ENCODE measurements at places on chromosomes 11 and 22.

GRCh38 chr11:47593934-47594855, at the start of gene C1QTNF4:
TSS of gene C1QTNF4 (minus strand) at chr11:47594411. CDS start at chr11:47590810, 3,601 bp downstream.
- no peak for DNase-seq

DNA sequence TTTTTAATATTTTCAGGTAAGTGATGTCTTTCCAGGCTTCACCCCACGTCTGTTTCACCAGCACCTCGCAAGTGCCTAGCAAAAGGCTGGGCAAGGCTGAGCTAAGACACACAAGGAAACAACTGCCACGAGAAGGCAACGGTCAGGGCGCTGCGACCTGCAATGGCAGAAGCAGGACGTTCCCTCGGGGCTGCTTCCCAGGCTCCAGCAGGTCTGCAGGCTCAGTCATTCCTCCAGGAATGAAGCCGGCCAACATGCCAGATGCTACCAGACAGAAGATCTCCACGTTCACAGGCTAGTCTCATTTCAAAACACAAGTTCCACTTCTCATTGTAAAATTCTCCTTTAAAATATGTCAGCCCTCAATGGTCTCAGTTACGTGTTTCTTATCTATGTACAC, 45.5 kb downstream of the CELSR1 start:
- DNase-seq, result peak; percentile 62

DNA sequence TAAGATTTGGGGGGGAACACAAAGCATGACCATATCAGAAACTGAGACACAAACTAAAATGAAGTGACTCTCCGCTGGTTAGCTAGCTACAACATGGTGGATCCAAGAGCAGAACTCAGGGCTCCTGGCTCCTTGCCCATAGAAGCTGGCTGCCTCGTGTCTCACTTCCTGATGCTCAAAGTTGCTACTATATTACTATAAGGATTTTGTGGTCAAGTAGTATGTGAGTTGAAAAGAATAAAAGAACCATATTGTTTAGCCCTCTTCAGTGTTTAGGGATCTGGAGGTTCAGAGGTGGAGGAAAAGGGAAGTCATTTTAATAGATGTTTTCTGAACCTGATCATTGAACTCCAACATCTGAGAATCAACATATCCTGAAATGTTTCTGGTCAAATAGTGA, 16.9 kb upstream of the SIK2 start:
- no peak for DNase-seq

- no peak for DNase-seq
These were observed 36.5 kb downstream of the MADD start for GRCh38 chr11:47306484-47306844.

DNA sequence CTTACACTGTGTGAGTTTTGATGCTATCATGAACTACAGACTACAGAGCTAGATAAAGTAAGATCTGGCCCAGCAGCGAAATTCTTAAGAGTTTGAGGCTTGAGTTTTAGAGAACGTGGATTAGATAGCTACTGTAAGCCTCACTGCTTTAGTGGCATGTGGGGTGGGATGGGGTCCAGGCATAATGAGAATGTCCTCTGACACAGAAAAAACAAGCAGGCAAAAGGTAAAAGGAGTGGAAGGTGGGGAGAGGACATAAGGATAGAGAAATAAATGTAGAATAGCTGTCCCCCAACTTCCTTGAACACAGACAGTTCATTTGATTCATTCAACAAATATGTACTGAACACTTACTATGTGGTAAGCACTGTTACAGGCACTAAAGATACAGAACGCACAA, 324.5 kb upstream of the PITPNB start:
- no peak for DNase-seq

DNA sequence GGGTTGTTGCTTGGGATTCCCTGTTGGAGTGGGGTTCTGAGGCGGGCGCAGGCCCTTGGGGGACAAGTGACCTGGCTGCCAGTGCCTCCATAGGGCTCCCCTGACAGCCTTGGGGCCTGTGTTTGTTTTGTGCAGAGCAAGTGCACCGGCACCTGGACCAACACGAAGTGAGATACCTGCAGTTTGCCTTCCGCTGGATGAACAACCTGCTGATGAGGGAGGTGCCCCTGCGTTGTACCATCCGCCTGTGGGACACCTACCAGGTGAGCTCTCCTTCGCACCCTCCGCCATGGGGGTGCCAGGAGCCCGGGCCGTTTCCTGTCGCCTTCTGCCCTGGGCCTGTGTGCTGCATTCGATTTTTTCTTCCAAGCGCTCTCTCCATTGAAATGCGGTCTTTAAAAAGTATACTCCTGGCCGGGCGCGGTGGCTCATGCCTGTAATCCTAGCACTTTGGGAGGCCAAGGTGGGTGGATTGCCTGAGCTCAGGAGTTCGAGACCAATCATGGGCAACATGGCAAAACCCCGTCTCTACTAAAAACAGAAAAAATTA, 274.6 kb downstream of the TBC1D22A start:
- no peak for DNase-seq

DNA sequence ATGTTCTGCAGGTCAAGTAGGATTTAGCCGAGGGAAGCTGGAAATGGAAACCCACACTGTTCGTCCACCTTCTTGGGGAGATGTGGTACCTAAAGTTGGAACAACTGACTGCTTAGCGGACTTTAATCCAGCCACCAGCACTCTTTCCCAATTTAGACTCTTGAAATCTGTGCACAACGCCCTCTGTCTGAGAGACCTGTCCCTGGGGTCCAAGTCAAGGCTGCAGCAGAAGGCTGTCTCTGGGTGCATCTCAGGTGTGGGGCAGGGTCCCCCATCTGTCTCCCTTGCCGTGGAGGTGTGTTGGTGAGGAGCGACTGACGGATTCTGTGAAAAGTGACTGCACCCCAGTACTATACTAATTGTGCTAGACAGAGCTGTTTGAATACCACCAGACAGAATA, 168.2 kb upstream of the CADM1 start:
- DNase-seq, result no peak

DNA sequence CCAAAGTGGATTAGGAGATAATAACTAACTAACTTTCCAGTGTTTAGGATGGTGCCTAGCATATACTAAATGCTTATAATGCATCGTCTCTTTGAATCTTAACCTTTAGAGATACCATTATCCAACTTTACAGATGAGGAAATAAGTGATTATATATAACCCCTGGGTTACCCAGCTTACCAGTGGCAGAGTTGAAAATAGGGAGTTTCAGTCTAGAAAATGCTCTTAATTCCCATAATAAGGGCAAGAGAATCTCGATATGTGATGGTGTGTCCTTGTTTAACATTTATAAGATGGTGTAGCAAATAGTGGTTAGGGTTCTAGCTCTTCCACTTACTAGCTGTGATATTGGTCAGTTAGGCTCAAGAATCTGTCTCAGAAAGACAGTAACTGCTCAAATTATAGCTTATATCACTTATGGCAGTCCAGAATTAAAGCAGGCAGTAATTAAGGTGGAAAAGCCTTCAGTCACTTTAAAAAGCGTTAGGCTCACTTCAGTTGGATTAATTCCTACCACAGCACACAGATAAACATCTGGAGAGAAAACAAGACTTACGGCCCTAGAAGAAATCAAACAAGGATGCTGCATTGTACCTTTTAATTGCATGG, 6.3 kb downstream of the XBP1 start:
- DNase-seq, result no peak

GRCh38 chr11:124830749-124831148, 30.5 kb upstream of the MSANTD2 start:
- DNase-seq, result no peak
